ENCODE measurements at places on chromosomes 12 and 14.

DNA sequence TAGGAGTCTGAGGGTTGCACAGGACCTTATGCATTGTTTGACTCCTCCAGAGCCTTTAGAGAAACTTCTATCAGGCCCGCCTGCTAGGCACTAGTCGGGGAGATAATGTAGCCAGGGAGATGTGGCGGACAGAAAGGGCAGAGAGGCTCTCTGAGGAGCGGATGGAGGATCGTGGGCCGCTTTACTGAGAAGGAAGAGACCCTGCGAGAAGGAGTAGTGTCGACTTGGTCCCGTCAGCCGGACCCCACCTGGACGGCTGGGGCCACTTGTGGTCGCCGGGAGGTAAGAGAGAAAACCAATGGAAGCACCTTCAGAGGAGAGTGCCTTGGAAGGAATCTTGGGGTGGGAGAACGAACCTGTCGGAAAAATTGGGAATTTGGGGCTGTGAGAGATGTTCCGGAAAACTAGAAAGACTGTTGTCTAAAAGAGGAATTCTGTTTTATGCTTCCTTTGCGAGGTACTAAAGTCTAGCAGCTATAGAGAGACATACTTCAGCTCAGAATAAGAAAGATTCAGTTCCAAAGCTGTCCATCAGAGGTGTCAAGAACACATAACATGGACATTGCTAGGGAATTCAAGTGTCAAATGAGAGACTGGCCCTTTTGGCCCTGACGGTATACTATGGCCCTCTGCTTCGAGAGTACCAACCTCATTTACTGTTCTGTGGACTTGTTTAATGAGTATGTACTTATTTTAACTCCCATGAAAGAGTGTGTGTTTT, 660 bp upstream of the MCRS1 start:
- no peak for DNase-seq

GRCh38 chr14:74569387-74569786, 42.6 kb downstream of the LTBP2 start:
- DNase-seq: no peak

DNA sequence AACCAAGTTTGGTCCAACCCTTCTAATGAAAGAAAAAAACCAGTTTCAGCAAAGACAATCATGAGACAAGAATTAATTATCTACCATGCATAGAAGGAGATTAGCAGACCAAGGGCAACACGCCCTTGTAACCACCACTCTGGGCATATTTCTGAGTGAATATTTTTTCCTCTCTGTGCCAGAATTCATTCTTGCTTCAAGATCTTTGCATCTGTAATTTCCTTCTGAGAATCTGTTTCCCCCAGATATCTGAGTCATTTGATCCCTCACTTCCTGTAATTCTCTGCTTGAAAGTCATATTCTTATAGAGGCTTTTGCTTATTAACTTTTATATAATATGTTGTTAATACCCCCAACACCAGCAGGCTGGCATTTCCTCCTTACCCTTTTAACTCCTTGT, 243.7 kb downstream of the SLC16A7 start:
- no peak for DNase-seq

GRCh38 chr14:36652542-36653201, 9.0 kb upstream of the PAX9 start:
- DNase-seq: no peak

- DNase-seq: no peak
Observed at GRCh38 chr12:122067966-122068365, 10.6 kb upstream of the MLXIP start.

GRCh38 chr14:37589715-37590427, 5.2 kb downstream of the FOXA1 start:
- DNase-seq: no peak

- peak; percentile 46 for DNase-seq
Observed at GRCh38 chr14:34713681-34714319, 593 bp downstream of the CFL2 start.

DNA sequence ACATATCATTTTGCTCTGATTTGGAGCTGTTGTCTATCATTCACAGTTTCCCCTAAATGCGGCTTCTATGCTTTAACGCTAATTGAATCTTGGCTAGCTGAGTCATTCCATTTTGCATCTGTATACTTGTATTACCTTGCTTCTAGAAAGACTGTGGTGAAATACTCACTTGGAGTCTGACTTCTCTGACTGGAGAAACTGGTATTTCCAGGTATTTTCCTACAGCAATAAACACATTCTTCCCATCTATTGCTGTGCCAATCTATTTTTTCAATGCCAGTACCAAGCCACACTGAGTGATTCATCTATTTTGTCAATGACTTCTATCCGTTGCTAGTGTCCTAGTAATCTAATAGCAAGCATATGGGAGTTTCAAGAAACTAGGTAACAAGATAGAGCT, 76.0 kb upstream of the ST8SIA1 start:
- no peak for DNase-seq

GRCh38 chr14:77119851-77120250, 21.7 kb downstream of the ZDHHC22 start:
- no peak for DNase-seq

DNA sequence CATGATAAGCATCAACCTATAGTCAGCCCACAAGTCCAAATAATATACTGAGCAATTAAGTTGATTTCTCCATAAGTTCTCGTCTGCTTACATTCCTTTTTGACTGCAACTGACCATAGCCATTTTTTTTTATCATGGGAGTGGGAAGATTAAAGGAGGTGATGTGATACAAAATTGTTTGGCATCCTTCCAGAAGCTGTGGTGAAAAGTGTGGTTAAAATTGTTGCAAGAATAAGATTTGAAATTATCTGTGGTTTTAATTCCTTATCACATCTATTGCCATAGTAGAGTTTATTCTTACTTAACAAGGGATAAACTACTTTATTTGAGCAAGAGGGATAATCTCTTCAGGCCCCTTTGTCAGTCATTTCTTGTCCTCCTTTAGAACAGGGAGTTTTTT, 50.7 kb downstream of the LIN52 start:
- no peak for DNase-seq

- no peak for DNase-seq
Observed at GRCh38 chr12:106861984-106862916, 87.8 kb downstream of the RIC8B start.

GRCh38 chr14:100173353-100173752, 13.9 kb upstream of the DEGS2 start:
- no peak for DNase-seq

DNA sequence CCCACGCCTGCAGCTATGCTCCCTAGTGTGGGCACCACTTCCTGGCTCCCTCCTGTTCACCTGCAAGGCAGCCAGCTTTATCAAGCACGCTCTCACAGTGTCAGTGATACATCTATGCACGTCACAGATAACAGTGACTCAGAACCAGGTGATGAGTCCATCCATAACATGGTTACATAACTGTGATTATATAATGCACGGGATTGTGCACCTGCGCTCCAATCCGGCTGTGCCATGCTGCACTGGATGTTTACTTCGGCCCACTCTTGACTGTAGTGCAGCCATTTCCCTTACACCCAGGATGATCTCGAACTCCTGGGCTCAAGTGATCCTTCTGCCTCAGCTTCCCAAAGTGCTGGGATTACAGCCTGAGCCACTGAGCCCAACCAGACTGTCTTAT, 38.4 kb upstream of the CEP83 start:
- DNase-seq: no peak

DNA sequence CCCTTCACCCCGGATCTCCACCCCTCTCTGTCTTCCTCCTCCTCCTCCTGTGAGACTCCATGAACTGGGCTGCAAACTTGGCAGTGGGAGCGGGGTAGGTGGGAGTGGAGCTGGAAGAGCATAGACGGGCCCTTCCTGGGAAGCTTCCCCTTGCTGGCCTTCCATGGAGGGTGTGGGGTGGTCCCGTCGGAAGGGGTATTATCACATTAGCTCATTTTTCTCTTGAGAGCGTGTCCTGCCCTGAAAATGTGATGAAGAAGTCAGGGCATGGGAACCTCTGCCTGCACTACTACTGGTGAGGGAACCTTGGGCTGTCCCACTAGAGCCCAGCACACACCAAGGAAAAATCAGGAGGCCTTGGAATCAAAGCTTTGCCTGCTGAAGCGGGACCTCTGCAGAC, 66.5 kb downstream of the CACNA1C start:
- no peak for DNase-seq

DNA sequence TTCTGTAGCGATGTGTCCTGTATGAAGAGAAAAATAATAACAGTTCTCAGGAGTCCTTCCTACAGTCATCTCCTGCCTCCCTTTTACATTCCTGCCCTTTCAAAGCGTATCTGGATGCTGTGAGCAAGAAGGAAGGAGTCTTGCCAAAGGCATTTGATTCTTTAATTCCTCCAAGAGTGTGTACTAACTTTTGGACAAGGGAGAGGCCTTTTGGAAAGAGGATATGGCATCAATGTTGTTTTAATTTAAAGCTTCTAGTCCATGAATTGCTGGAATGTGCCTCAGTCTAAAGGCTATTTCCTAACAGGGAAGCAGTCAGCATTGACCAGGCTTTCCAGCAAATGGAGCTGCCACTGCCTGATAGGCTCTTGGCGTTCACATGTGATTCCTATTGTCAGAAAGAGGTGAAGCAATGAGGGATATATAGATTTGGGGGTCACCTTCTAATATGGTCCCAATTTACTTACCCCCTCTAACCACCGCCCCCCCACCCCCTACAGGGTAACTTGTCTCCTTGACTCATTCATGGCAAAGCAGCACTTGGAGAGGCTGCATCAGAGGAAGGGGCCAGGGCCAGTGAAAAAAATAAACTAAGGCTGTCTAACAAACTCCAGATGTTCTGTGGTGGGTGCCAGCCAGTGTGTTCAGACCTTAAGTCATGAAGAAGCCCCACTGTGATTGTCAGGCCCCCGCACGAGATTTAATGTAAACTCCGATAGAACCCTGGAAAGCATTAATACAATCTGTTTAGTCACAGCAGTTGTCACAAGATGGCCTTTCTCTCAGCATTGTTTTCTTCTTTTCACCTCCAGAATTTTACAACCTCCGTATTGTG, 220.3 kb downstream of the FBXL14 start:
- DNase-seq: peak; percentile 81

DNA sequence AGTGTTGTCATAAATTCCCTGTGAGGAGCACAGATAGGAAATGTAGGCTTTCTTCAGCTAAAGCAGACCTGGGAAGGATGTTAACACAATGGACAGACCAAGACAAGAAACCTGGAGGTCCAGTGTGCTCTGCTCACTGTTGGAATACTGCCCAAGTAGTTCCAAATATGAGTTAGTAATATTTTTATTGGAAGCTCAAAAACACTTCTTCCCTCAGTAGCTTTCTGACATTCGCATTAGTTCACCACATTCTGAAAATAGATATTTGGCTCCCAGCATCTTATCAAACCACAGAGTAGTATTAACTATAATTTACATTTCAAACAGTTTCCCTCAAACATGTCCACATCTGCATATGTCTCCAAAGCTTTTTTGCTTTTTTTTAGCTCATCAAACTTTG, 74.8 kb upstream of the PYGL start:
- DNase-seq: no peak

GRCh38 chr12:65023485-65023884, 97.6 kb downstream of the WIF1 start:
- DNase-seq: no peak

DNA sequence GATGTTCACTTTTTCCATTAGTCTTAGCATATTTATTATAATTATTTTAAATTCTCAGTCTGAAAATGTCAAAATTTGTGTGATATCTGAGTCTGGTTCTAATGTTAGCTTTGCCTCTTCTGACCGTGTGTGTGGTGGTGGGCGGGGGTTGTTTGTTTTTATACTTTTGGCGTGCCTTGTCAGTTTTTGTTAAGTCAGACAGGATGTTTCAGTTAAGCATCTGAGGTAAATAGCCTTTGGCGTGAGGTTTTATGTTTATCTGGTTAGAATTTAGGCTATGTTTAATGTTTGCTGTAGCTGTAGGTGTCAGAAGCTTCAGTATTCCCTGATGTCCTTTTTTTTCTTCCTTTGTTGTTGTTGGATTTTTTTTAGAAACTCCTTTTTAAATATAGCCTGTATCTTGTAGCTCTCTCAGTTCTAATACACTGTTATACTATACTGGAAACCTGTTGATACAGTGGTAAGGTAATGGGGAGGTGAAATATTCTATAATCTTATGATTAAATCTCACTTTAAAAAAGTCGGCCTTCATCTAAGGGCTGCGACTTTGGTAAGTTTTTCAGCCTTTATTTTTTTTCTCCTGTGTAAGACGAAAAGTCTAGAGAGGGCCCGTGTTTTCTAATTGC, 111.6 kb downstream of the SCAF11 start:
- no peak for DNase-seq

DNA sequence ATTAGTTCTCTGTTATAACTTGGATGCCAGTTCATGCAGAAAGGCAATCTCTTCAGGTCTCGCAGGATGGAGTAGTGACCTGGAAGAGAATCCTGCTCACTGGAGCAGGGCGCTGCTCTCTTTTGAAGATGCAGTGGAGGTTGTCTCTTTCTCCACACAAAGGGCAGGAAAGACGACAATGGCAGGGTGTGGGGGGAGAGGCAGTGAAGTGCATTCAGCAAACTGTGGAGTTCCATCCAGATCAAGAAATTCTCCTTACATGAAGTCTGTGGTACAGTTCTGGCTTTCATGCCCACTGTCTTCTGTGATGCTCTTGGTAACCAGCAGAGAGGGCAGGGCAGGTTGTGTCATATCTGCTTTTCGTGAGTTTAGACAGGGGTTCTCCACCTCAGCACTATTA, 6.6 kb upstream of the PPP2R5C start:
- DNase-seq: no peak

DNA sequence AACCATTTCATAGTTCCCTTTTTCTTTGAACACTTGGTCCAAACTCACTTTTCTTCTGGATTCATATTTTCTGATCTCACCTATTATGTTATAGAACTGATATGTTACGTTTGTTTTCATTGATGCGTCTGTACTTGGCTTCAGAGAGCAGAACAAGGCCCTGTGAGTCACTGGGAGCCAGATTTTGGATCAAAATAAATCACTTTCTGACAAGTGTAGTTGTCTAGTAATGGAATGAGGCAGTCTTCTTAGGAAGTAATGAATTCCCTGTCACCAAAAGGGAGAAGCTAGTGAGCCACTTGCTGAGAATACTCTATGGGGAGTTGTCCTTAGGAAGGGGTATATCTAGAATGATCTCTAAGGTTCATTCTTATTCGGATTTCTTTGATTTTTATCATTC, 10.2 kb downstream of the BICD1 start:
- no peak for DNase-seq

- no peak for DNase-seq
Observed at GRCh38 chr14:51855234-51855633, 5.2 kb upstream of the GNG2 start.

GRCh38 chr12:4567073-4567881, 5.3 kb downstream of the DYRK4 start:
- DNase-seq: no peak

DNA sequence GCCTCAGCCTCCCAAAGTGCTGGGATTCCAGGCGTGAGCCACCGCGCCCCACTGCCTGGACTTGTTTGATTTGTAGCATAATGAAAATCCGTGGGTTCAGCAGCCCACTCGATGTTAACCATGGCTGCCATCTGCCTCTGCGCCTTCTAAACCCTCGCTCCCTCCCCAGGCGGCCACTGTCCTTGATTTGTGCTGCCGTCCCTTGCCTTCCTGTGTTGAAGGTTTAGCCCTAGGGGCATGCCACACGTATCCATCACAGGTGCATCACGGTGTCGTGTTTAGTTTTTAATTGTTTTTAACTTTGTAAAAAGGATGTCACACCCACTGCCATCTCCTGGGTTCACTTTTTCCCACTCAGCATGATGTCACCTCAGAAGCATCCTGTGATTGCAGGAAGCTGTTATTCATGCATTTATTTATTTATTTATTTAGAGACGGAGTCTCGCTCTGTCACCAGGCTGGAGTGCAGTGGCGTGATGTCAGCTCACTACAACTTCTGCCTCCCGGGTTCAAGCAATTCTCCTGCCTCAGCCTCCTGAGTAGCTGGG, 24.5 kb upstream of the ULK1 start:
- DNase-seq: no peak

- DNase-seq: no peak
Observed at GRCh38 chr14:24317141-24317928, 6.0 kb downstream of the LTB4R start.
